ENCODE measurements at places on chromosomes 13 and 19.

DNA sequence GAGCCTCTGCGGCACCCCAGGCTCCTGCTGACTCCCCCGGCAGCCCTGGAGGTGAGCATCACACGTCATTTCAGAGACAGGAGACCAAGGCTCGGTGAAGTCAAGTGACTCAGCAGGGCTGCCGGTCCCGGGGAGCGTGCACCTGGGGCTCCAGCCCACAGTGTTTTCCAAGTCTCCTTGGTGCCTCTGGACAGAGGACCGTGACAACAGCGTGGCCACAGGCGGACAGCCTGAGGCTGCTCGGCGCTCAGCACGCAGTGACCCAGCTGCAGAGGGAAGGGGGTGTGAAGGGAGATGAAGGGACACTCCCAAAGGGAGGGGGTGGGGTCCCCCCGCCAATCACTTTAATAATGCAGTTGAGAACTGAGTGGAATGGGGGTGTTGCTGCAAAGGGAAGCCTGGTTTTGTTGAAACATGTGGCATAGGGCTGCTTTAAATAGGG is 17.5 kb upstream of the ASPDH start:
- DNase-seq = no peak

DNA sequence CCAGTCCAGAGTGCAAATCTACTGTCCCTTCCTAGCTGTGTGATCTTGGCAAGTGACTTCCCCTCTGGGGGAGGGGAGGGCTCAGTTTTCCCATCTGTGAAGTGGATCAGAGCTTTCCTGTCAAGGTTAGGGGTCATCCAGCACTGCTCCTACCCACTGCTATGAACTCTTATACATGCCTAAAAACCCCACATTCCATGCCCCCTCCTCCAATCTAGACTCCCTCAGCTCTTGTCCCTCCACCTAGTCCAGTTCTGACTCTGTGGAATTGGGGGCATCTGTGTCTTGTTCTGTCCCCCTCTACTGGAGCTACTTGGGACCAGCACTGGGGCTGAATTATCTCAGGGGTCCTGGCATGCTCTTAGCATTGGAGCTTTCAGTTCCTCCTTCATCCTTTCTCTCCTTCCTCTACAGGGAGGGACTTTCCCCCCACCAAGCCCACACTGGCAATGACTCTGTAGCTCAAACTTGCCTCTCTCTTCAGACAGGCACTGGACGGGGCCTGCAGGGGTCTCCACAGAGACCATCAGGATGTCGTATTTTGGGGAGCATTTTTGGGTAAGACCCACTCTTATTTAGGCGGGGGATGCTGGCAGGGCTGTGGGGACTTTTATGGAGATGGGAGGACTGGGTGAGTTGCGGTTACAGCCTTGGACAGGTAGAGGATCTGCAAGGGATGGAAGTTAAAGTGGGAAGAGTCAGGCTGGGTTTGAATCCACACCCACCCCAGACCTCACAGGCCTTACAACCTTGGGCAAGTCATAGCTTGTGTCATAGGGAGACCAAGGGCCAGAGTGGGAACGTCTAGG is 3.6 kb downstream of the FCHO1 start:
- DNase-seq = no peak

GRCh38 chr19:8261881-8262280 is 46.3 kb downstream of the CD320 start:
- DNase-seq = no peak

- no peak for DNase-seq
Measured at GRCh38 chr13:54733639-54734038, 1705.0 kb downstream of the OLFM4 start.

All from stimulated activated CD8-positive, alpha-beta memory T cell treated with anti-CD3 and anti-CD28 coated beads, Interleukin-15, amount 100 ng/mL, for 48 hours (primary cell).